ENCODE measurements at places on chromosomes 13 and 19.
A peak's percentile ranks its signal among the peaks of the same experiment; 100 is the strongest.

DNA sequence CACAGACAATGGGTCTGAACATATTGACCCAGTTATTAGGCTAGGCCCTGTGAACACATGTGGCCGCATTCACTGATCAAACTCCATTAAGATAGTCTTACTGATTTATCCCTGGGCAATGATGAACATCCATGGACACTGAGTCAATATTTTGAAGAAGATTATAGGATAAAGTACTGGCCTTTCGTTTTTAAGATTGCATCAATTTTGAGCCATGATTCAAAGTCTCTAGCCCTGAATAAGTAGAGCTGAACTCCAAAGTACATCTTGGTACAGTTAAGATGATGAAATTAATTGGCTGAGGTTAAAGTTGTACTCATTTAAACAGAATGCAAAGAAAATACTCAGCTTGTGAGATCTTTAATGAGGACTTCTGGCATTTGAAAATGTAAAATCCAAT lies 1581.9 kb downstream of the EFNB2 start:
- no peak for DNase-seq

GRCh38 chr19:55549500-55550320 lies 4.4 kb upstream of the SBK3 start:
- DNase-seq: peak; percentile 74

GRCh38 chr13:23754997-23755396 lies 134.2 kb downstream of the MIPEP start:
- no peak for DNase-seq

DNA sequence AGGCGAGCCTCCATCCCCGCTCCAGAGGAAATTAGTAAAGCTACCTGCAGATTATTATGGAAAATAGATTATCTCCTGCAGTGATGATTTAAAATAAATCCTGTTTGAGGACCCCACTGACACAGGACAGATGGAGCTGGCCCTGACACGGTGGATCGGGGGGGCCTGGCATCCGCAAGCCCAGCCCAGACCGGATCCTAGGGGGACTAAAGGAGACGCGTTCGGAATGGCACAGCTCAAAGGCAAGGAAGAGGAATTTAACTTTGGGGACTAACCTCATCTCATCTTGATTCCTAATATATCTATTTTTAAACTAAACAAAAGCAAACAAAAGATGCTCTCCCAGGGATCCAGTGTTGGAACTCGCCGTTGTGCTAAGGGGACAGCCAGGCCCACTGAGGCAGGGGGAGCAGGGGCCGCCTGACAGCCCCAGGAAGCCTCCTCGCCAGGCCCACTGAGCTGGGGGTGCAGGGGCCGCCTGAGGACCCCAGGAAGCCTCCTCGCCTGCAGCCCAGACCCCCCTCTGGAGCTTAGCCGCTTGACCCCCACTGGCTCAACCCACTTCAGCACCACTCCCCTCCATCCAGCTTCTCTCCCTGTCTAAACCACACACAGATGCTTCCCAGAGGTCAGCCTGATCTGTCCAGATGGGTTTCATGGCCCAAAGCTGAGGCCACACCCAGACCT lies 78.6 kb downstream of the SPACA7 start:
- no peak for DNase-seq

GRCh38 chr19:23402388-23402787 lies 7.1 kb upstream of the ZNF91 start:
- DNase-seq: no peak

GRCh38 chr13:75550159-75550567 lies 572 bp downstream of the UCHL3 start:
- peak; percentile 14 for DNase-seq

DNA sequence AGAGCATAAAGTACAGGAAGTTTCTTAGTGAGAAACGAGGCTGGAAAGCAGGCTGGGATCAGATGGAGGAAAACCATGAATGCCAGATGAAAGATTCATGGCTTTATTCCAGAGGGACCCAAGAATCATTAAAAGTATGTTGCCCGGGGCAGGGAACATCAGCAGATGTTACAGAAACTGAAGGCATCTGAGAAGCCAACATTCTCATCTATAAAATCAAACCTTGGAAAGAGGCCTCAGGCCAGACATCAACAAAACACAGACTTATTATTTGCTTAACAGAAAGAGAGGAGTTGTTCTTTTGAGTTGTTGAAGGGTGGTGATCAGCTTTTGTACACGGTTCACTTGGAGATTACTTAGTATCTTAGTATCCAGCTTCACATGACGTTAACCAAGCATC lies 543.6 kb downstream of the RFC3 start:
- no peak for DNase-seq

GRCh38 chr19:28319227-28319626 lies 893.7 kb downstream of the UQCRFS1 start:
- no peak for DNase-seq

DNA sequence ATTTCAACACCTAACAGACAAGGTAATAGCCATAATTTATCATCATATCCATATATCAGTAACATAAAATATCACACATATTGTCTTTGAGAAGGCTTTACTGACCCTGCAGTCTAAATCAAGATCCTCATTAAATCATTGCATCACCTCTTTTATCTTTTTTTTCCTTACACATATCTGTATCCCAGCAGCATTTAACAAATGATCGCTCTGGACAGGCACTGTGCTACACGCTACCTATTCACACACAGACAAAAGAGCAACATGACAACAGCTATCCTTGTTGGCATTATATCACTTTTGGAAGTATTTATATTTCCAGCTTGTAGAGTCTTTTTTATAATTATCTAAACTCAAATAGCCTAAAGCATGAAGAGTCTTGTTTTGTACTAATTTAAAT lies 73.3 kb upstream of the NBEA start:
- no peak for DNase-seq

- no peak for DNase-seq
Measured at GRCh38 chr13:48251611-48252081, 18.6 kb downstream of the ITM2B start.

DNA sequence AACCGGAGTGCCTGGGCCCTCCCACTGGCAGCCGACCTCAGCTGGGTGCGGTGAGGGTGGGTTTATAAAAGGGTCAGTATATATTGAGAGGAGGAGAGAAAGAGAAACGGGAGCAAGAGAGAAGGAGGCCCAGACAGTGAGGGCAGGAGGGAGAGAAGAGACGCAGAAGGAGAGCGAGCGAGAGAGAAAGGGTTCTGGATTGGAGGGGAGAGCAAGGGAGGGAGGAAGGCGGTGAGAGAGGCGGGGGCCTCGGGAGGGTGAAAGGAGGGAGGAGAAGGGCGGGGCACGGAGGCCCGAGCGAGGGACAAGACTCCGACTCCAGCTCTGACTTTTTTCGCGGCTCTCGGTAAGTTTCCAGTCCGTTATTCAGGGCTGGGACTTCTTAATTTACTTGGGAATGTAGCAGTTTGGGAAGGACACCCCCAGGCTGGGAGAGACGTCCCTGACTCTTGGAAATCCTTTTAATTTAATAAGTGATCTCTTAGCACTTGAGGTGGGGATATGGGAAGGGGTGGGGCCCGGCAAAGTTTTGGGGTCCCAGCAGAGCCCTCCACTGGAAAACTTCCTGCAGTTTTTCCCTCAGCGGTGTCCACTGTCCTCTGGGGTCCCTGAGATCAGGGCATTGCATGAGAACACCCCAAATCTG lies at the start of gene EMP3:
Gene EMP3 (plus strand): TSS at position 288 of the 646 bp plus-strand sequence. CDS start 1,293 bp downstream, outside the sequence.
- DNase-seq: no peak

- peak; percentile 1 for DNase-seq
Measured at GRCh38 chr19:36547001-36547732, 19.1 kb upstream of the ZNF260 start.

- no peak for DNase-seq
Measured at GRCh38 chr13:108315991-108316390, 46.5 kb downstream of the TNFSF13B start.

- no peak for DNase-seq
Measured at GRCh38 chr19:46746281-46747057, at the start of gene STRN4. Gene STRN4 (minus strand): TSS chr19:46746450. CDS start chr19:46746430, 20 bp downstream.

DNA sequence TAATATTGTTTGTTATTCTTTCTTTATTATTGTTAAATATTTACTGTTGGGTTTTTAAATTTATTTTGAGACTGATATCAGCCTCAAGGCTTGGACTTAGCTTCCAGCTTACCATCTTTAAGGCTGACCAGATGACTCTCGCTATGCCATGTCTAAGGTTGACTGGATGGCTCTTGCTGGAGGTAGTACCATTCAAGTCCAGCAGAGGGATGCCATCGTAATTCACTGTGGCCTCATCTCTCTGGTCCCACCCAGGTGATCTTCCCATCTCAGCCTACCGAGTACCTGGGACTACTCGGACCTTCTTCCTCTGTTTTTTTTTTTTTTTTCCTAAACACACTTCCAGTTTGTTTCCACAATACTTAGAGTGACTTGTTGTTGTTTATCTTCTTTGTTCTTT lies 41.7 kb upstream of the ZNF91 start:
- DNase-seq: no peak

DNA sequence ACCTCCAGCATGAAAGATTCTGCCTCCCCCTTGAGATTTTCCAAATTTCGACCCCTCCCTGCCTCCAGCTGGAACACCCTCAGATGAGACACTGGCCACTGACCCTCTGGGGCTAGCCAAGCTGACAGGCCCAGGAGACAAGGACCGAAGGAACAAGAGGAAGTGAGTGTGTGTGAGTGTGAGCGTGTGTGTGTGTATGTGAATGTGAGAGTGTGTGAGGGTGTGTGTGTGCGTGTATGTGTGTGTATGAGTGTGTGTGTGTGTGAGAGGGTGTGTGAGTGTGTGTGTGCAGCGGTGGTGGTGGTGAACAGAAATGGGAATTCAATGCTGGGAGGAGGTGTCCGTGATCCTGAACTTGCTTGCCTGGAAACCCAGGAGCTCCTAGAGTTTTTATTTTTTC lies 13.8 kb downstream of the HRC start:
- DNase-seq: no peak

DNA sequence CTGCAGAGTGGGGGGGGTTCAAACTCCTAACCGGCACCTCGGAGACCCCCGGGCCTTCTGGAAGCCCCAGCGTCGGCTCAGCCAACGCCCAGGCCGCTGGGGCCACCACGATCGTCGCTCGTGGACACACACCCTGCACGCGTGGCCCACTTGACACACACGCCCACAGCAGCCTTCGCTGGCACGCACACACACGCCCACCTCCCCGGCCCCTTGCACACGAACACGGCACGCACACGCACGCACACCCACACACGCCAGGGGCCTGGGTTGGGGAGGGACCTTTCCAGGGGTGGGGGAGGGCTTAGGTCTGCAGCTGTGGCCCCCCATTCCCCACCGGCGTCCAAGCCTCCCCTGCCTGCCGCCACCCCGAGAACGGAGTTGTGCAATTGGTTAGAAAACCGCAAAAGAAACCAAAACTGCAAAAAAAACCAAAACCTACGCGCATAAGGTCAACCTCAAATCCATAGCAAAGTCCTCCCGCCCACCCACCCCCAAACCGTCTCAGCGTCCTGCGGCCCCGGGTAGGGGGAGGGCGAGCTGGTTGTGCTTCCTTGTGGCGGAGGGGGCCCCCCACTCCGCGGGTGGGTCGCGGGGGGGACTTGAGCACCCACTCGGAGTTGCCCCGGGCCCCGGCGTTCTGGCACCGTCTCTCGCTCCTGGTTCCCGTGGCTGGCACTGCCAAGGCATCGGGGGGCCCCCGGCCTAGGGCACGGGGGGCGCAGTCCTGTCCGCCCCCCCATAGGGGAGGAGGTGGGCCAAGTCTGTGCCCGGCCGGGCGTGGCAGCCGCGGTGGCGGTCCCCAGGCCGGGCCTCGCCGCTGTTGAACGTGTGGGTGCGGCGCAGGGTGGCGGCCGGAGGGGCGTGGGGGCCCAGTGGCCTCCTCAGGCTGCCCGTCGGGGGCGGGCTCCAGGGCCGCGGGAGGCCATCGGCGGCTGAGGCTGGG lies 3.3 kb upstream of the LRG1 start:
- DNase-seq: no peak

DNA sequence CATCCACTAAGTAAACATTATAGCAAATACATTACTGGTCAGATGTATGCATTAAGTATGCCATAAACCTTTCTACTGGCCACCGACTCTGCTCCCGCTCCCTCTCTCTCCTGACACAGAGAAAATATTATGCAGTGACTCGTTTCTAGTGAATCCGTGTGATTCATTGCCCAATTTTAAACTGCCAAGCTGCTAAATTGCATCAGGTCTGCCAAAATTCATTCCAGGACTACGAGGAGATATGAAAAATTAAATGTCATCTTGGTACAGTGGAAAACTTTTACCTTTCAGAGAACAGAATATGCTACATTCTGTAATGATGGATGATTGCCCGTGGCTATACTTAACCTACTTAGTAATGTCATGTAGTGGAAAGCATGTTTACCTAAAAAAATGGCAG lies 368.8 kb upstream of the TSHZ3 start:
- no peak for DNase-seq

- DNase-seq: no peak
Measured at GRCh38 chr13:80630685-80631121, 289.8 kb upstream of the SPRY2 start.

DNA sequence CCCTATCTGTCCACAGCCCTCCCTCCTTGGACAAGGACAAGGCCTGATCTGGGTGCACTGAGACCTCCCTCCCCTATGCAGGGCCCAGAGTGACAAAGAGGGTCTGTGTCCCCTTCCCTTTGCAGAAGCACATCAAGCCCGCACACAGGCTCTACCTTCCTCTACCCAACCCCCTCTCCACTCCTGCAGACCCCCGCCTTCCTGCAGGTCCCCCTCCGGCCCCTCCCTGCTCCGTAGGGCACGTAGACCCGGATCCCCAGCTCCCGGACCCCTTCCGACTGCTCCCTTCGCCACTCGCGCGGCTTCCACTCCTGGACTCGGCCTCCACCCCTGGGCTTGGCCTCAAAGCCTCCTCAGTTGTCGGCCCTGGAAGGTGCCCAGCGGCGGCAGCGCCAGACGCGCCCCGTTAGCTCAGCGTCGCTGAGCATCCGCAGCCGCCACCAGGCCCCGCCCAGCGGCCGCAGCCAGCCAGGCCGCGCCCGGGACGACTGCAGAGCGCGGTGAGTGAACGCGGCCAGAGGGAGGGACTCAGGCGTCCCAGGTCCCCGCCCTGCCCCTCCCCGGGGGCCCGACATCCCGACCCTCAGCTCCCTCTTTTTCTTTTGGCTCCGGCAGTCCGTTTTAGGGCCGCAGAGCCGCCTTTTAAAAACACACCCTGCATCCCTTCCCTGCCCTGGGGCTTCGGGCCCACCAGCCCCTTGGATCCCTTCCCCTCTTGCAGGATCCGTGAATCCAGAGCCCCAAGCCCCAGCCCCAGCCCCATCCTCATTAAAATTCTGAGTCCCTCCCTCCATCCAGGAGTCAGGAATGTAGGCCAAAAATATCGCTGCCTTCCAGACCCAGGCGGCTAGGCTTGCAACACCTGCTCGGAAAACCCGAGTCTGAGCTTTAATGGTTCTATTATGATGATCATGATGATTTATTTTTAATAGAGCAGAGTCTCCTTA lies 1.5 kb upstream of the MYADM start:
- DNase-seq: peak; percentile 59

DNA sequence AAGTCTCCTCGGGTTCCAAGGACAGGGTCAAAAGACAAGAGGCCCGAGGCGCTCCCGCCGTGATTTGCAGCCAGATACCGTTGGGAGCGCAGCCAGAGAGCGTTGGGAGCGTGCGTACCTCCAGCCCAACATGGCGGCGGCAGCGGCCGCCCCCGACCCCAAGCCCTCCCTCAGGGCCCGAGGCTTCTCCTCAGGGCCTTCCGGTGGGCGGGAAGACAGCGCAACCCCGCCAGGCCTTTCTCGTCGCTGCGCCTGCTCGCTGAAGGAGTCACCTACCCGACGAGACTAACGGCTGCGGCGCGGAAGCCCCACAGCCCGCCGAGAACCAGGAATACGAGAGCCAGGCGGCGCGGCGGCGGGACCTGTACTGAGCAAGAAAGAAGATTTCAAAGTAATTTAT lies 3.2 kb upstream of the ZNF850 start:
- no peak for DNase-seq

All from right renal pelvis (tissue), 4 donors.